ENCODE measurements at places on chromosomes 4 and X.

- no peak for DNase-seq
Observed at GRCh38 chr4:150140774-150141400, 62.6 kb downstream of the DCLK2 start.

DNA sequence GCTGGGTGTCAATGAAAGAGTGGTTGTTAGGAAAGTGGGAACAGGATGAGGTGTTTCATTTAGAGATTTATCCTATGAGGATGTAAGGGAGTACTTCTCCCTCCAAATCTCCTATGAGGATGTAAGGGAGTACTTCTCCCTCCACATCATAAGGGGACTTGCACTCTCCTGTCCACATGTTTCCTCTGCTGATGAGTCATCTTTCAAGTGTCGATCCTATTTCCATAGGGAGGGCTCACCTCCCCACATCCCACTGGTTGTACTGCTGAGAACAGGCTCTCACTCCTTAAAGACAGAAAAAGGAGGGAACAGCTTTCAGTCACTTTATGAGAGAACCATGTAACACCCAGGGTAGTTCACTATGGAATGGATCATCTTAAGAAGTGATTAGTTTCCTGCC, 65.0 kb downstream of the INPP4B start:
- no peak for DNase-seq

DNA sequence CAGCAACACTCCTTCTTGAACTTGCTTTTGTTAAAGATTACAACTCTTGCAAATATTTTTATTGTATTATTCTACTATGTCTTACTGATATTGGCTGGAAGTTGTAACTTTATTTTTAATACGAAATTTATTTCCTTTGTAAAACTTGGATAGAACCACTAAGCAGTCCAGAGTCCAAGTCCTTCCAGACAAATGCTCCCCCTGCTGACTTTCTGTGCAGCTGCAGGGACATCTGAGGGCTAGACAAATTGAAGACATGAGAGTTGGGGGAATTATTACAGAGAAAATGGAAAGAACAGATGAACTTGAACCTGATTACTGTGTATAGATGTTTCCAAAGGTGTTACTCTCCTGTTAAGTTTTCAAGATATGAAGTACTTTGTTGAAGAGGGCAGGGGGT, 238.8 kb downstream of the GRIA3 start:
- peak; percentile 34 for DNase-seq

- DNase-seq: no peak
Observed at GRCh38 chr4:41325901-41326300, 69.2 kb downstream of the UCHL1 start.

- no peak for DNase-seq
Observed at GRCh38 chr4:140568507-140569306, at the start of gene UCP1. TSS of gene UCP1 (minus strand) at chr4:140568961. CDS start at chr4:140568729, 232 bp downstream.
